ENCODE measurements at places on chromosomes 5 and 9.

DNA sequence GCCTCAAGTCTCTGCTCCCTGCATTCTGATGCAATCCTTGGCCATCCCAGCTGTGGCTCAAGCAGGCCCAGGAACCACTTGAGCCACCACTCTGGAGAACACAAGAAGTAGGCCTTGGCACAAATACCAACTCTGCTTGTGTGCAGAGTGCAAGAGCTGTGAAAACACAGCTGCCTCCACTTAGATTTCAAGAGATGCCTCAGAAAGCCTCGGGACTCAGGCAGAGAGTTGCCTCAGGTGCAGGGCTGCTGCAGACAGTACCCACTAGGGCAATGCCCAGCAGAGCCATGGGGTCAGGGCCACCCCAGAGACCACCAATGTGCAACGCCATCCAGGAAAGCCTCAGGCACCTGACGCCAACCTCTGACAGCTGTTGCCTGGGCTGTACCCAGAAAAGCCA lies 82.4 kb downstream of the FREM1 start:
- DNase-seq: no peak

DNA sequence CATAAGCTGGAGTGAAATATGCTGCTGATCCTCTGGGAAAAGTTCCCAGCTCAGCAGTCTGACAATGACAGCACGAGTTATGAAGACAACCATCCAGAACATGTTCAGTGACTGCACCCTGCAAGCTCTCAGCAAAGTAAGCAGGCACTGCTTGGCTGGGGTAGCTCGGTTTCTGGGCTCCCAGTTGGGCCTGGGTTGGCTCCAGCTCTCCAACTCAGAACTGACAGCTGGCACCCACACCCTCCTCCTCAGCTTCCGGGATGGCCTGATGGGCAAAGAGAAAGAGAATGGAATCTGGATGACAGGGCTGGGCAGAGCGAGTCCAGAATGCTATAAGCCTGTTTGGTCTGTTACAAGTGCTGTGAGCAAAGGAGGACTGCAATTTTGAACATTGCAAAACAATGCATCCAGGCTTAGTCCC lies 185.0 kb downstream of the CSNK1G3 start:
- DNase-seq: peak; percentile 27

GRCh38 chr9:73080110-73080694 lies 71.5 kb upstream of the ANXA1 start:
- peak; percentile 25 for DNase-seq

- DNase-seq: no peak
Measured at GRCh38 chr9:92965759-92966517, 18.6 kb downstream of the FGD3 start.

GRCh38 chr5:176652136-176652535 lies 4.9 kb downstream of the TSPAN17 start:
- DNase-seq: peak; percentile 19

DNA sequence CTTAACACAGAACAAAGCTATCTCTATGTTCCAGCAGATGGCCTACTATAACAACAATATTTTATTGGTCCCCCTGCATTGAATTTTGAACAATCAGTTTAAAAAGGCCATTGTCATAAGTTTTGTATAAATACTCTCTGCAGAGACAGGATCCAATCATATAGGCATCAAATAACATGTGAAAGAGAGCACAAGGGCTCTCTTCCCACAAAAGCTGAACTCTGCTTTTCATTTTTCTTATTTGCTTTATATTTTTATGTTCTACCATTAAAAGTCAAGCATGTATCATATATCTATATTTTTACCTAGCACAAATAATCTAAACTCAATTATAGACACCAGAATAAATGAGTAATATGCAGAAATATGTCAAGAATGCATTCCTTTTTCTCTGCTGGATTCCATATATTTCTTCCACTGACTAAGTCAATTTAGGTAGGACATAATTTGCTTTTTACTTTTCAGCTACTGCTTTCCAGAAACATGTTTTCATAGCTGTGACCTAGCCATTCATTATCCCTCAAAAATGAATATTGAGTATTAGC lies 143.6 kb downstream of the CDH9 start:
- peak; percentile 6 for DNase-seq

DNA sequence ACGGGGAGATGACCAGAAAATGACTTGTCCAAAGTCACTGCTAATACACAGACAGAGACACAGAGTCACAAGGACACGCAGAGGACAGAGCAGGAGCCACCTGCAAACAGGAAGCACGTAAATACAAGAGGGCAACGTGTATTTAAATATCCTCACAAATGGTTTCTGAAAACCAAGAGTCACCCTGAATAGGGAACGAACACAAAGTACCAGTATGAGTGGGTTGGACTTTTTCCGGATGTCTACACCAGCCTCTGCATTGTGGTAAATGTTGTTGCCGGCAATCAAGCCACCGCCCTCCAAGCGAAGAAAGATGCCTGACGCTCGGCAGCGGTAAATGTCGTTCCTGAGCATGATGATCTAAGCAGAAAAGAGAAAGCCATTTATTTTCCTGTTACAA lies 44.5 kb downstream of the FBXO10 start:
- DNase-seq: no peak

DNA sequence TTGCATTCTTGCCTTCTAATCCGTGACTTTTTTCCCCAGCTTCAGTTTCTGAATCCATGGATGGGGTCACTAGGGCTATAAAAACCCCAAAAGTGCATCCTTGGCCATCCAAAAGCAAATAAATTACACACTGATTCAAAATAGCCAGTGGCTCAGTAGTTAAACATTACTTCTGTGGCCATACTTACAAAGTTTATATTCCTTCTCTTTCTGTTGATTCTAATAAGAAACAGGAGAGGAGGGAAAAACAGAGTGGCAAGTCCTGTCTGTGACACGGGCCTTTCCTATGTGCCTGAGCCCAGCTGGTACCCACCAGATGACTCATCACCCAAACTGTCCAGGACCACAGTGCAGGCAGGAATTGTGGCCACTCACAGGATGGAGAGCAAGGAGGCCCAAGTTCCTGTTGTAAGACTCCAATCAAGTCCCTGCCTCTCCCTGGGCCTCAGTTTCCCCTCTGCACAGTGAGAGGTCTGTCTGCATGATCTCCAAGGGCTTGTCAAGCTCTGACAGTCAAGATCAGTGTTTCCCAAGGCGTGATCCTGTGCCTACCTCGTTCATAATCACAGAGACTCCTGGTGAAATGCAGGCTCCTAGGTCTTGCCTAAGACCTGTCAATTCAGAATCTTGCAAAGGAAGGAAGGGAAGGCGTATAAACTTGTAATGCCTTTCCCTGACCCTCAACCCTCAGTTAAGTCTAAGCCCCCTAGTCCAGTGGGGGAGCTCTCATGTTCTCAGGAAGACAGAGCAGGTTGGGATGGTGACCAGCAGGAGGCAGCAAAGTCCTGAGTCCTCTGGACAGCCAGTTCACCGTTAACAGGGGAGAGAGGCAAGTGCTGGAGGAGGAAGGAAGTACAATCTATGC lies 29.5 kb downstream of the TNIP1 start:
- DNase-seq: peak; percentile 89

- peak; percentile 69 for DNase-seq
Measured at GRCh38 chr9:92947268-92948037, at the start of gene FGD3. FGD3 (plus strand) TSS chr9:92947523; CDS start chr9:92976257, 28,734 bp downstream.

GRCh38 chr5:135010502-135011354 lies 23.3 kb downstream of the PITX1 start:
- DNase-seq: no peak

DNA sequence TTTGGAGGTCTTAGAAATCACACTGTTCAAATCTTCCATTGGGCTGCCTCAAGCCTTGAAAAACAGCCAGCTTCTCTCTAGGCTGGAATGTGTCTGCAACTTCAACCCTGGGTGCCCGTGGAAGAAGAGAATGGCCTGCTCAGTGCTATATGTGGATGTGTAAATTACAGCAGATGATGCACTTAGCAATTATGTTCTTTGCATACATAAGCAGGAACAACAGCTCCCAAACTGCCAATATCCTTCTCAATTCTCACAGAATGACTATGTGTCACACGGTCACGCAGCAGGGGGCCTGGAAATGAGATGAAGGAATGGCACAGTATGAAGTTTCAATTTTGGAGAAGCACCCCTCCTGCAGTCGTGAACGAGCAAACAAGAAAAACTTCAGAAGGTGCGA lies 175.2 kb upstream of the SMARCA2 start:
- no peak for DNase-seq

GRCh38 chr9:125881042-125881441 lies 133.9 kb downstream of the PBX3 start:
- no peak for DNase-seq

DNA sequence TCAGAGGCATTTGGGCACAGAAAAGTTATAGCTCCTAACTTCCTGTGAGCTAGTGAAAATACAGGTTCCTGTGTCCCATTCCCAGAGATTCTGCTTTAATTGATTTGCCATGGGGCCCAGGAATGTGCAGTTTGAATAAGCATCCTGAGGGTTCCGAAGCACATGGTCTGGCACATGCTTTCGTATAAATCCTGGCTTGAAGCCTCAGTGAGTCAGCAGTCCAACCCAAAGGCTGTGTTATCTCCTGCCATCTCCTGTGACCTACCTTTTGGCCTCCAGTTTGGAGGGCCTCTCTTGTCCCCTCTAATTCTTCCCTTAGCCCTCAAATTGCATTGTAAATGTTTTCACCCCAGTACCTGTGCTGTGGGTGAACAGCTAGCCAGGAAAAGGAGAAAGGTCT lies 183.8 kb downstream of the NR3C1 start:
- no peak for DNase-seq

- peak; percentile 69 for DNase-seq
Measured at GRCh38 chr5:152532714-152533113, 127.6 kb upstream of the NMUR2 start.

GRCh38 chr5:157710882-157711281 lies 20.3 kb upstream of the THG1L start:
- peak; percentile 52 for DNase-seq

DNA sequence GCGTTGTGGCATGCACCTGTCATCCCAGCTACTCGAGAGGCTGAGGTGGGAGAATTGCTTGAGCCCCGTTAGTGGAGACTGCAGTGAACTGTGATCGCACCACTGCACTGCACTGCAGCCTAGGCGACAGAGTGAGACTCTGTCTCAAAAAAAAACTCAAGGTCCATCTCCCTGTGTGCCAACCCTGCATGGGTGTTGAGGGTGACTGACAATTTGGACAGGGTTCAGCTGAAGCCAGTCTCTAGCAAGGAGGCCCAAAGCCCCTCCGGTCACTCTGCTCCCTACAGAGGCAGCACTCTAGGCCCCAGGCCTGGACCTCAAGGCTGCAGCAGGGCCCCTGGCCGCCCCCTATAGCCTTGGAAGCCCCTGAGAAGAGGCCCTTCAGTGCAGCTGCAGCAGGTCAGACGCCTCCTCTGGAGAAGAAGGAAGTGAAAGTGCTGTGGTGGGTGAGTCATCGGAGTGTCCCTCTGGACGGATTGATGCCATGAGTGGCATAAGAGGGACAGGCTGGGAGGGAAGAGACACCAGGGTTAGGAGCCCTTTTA lies 39.2 kb upstream of the NEK6 start:
- peak; percentile 58 for DNase-seq

DNA sequence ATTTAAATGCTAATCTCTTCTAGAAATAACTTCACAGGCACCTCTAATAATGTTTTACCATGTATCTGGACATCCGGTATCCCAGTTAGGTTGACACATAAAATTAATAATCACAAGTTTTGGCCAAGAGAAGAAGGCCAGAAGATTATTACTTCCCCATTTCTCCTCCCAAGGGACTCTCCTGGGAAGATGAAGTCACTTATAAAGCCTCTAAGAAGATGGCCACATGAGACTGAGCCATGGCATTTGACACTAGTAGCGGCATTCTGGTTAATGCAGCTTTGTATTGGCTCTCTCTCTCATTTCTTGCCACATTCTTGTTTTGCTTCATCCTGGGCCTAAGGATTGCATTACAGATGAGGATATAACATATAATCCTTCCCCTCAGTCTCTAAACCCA lies 34.5 kb upstream of the RASA1 start:
- no peak for DNase-seq

- no peak for DNase-seq
Measured at GRCh38 chr5:111345731-111346130, 121.5 kb downstream of the CAMK4 start.

DNA sequence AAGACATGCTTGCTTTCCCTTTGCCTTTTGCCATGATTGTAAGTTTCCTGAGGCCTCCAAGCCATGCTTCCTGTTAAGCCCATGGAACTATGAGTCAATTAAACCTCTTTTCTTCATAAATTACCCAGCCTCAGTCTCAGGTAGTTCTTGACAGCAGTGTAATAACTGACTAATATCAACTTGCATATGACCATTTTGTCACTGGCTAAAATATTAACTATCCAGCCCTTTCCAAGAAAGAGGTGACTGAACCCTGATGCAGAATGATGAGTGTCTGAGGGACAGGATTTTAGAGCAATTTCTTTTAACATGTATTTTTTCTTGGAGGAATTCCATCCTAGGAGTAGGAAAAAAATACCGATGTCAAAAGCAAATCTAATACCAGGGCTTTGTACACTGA lies 266.1 kb downstream of the SEMA5A start:
- no peak for DNase-seq

DNA sequence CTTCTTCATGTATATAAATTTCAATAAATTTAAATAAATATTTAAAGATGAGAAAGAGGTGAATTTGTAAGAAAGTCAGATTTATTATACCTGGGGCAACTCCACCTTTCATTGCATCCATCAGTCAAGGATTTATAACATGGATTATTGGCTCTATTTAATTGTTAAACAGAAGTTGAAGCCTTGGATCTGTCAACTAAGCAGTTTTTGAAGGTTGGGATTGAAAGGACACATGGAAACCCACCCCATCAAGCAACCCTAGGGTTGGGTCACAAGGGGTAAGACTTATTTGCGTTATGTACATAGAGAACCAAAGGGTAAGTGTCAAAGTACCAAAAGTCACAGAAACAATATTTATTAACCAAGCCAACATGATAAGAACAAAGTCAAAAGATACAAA lies 342.5 kb downstream of the ELAVL2 start:
- no peak for DNase-seq

DNA sequence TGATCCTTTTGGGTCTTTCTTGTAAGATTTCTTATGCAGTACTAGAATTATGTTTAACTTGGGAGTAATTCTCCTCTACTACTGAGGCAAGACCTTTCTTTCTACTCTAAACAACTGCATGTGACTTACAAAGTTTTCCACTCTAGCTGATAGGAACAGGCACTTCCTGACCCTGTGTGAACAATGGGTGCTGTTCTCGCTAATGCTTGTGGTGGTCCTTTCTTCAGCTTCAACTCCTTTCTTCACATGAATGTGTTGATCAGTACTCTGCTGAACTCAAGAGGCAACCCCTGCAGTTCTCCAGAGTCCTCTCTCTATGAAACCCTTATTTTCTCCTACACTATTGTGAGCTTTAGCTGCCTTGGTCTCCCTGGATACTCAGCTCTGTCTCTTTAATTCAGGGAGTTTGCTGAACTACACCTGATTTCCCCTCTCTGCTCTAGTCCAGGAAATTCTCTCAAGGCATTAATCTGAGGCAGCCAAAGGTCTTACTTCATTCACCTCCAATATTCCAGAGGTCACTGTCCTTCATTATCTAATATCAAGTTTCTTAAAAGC lies 484.6 kb upstream of the PIK3R1 start:
- DNase-seq: no peak

GRCh38 chr5:73764996-73765395 lies 139.0 kb downstream of the ARHGEF28 start:
- DNase-seq: peak; percentile 14

- DNase-seq: peak; percentile 95
Measured at GRCh38 chr9:6015278-6016157, at the start of gene RANBP6. RANBP6 (minus strand) TSS chr9:6015624; CDS start chr9:6015607, 17 bp downstream.
